Parietal lobe (tissue), 2 donors: ENCODE measurements at places on chromosomes 2 and 18. TPM values are rescaled to one million over a fixed set of nuclear protein-coding genes. Genes with fewer than 3 reads are reported as not detected.

CFAP210 gene
- total RNA-seq, result 2.2 TPM

COL3A1 gene
- 19.1 TPM for total RNA-seq

NPHP1 gene
- total RNA-seq, result 6.3 TPM

SERPINB11 gene
- total RNA-seq, result not detected

LYPD6B gene
- 13.8 TPM for total RNA-seq

CIDEA gene
- 3.4 TPM for total RNA-seq

UGT1A8 gene
- not detected for total RNA-seq

DCDC2C gene
- 1.6 TPM for total RNA-seq

IL1RL1 gene
- not detected for total RNA-seq

HOXD13 gene
- total RNA-seq, result not detected

MC4R gene
- 1.3 TPM for total RNA-seq

NOSTRIN gene
- 7.2 TPM for total RNA-seq

GPR17 gene
- 6.3 TPM for total RNA-seq

MYO7B gene
- total RNA-seq, result not detected

UGT1A10 gene
- not detected for total RNA-seq

HOXD8 gene
- total RNA-seq, result not detected
